ENCODE measurements at places on chromosomes 4 and X.

GRCh38 chr4:113639326-113639725 is 122.2 kb downstream of the CAMK2D start:
- no peak for DNase-seq

DNA sequence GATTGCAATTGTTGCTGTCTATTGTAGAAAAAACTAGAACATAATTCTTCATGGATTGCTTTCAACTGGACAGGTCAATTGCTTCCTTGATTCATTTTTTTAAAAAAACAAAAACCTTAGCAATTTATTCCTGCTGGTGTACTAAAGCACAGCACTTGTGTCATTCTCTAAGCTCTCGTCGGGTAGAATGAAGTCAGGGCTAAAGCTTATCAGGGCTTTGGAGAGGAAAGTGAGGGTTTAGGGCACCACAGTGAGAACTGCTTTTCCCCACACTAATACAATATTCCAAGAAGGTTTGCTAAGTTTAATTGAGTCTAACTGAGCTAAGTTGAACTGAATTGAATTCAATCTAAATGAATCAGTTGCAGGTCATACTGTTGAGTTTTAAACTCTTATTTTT is 76.4 kb upstream of the TLR3 start:
- DNase-seq: no peak

DNA sequence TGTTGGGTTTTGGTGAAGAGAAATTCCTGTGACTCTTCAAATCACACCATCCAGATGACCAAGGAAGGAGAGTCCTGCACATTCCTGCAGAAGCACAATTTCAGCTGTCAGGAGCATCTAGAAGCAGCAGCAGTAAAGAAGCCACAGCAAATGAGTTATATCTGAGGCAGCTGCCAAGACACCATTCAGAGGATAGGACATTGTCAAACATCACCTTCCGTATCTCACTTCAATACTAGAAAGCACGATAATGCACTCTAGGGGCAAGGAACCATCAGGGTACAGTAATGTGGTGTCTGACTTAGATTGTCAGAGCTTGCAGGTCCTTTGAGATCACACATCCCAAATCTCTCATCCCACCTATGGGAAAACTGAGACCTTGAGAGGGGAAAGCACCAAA is 134.5 kb downstream of the COL4A6 start:
- DNase-seq: no peak

DNA sequence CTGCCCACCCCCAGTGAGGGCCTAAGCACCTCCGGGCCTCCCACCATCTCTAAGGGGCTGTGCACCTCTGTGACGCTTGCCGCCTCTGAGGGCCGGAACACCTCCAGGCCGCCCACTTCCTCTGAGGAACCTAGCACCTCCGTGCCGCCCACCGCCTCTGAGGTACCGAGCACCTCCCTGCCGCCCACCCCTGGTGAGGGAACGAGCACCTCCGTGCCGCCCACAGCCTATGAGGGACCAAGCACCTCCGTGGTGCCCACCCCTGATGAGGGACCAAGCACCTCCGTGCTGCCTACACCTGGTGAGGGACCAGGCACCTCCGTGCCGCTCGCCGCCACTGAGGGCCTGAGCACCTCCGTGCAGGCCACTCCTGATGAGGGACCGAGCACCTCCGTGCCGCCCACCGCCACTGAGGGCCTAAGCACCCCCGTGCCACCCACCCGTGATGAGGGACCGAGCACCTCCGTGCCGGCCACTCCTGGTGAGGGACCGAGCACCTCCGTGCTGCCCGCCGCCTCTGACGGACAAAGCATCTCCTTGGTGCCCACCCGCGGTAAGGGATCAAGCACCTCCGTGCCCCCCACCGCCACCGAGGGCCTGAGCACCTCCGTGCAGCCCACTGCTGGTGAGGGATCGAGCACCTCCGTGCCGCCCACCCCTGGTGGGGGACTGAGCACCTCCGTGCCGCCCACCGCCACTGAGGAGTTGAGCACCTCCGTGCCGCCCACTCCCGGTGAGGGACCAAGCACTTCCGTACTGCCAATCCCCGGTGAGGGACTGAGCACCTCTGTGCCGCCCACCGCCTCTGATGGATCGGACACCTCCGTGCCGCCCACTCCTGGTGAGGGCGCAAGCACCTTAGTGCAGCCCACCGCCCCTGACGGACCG is 977 bp downstream of the MAGEE1 start:
- DNase-seq: peak; percentile 32

- no peak for DNase-seq
Observed at GRCh38 chrX:23953908-23954269, 46.1 kb downstream of the CXorf58 start.

- no peak for DNase-seq
Observed at GRCh38 chr4:47002580-47002979, 9.2 kb upstream of the GABRA4 start.

DNA sequence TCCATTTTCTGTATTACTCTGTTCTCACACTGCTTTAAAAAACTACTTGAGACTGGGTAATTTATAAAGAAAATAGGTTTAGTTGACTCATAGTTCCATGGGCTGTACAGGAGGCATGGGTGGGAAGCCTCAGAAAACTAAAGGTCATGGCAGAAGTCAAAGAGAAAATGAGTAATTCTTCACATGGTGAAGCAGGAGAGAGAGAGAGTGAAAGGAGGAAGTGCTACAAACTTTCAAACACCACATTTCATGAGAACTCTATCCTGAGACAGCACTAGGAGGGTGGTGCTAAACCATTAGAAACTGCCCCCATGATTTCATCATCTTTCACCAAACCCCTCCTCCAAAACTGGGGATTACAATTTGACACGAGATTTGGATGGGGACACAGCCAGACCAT is 108.0 kb upstream of the PBDC1 start:
- DNase-seq: no peak

Measured in stimulated activated CD8-positive, alpha-beta memory T cell treated with anti-CD3 and anti-CD28 coated beads, Interleukin-12 subunit alpha, Interleukin-12 subunit beta, amount 100 ng/mL, for 4 hours (primary cell).